ENCODE measurements at places on chromosomes 2 and 18.

DNA sequence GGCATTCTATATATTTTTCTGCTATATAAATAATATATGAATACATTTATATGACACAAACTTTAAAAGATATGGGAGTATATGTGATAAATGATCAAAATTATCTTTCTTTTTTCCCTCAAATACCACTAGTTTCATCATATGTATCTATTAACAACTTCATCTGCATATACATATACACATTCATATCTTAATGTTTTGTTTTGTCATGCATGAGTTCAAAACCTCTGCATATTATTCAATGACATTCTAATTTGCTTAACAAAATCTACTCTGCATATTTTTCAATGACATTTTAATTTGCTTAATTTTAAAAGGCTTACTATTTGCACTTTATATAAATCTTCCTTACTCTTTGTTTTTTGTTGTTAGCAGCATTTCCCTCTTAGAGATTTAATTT lies 276.2 kb downstream of the PIK3C3 start:
- DNase-seq, result no peak

DNA sequence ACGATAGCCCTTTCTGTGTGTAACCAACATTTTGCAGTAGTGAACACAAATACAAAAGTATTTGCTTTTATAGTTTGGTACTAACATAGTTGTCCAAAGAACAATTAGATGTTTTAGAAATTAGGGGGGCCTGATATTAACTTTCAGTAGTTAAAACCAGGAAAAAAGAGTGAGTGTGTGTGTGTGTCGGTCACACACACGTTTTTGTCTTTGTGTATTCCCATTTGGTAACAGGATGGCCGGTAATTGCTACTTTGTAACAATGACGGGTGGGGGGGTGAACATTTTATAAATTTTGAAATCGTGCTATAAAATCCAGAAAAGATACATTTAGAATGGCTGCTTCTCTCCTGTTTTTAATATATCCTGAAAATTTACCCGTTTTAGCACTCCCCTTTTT lies 1.5 kb downstream of the PPIG start:
- DNase-seq, result no peak

DNA sequence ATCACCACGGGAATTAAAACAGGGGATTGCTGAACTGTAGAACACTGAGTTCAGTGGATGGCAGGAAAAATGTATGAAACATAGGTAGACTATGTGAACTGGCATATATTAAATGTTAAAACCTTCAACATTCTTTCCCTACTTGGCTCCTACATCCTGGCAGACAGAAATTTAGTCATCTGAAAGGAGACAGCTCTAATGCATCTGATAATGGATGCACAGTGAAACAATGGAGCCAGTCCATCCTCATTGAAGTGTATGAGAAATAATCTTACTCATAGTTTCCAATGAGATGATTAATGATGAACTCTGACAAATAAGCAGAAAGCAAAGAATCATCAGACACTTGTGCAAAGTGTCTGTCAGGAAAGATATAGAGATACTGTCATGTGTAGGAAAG lies 1629.7 kb upstream of the TMEFF2 start:
- no peak for DNase-seq

- no peak for DNase-seq
Observed at GRCh38 chr2:152544638-152545037, 172.6 kb downstream of the PRPF40A start.

GRCh38 chr18:50790241-50790640 lies 29.6 kb downstream of the MRO start:
- no peak for DNase-seq

GRCh38 chr2:219368690-219369191 lies 19.0 kb downstream of the DNPEP start:
- DNase-seq, result no peak

- DNase-seq, result no peak
Observed at GRCh38 chr18:28905509-28905908, 728.6 kb upstream of the CDH2 start.

GRCh38 chr2:118176601-118177000 lies 88.3 kb downstream of the INSIG2 start:
- DNase-seq, result no peak

DNA sequence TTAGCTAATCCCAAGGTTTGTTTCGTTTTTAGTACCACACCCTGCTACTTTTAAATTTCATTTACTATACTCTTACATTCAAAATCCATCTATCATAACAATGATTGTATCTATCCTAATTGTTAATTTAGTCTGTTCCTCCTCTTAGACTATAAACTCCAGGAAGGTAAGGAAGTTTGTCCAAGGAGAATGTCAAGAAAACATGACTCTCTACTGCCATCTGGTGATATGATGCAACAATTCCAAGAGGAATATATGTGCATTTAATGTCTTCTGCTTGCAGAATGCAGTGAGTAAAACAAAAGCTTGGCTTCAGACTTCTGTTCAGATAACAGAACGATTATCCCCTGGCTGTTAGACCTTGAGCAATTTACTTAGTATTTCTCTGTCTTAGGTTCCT lies 1267.1 kb downstream of the LRP1B start:
- no peak for DNase-seq

Measured in activated CD8-positive, alpha-beta memory T cell treated with anti-CD3 and anti-CD28 coated beads for 1 hour (primary cell).